Spleen (tissue), 13 donors: ENCODE measurements at places on chromosomes 13 and 19.

DNA sequence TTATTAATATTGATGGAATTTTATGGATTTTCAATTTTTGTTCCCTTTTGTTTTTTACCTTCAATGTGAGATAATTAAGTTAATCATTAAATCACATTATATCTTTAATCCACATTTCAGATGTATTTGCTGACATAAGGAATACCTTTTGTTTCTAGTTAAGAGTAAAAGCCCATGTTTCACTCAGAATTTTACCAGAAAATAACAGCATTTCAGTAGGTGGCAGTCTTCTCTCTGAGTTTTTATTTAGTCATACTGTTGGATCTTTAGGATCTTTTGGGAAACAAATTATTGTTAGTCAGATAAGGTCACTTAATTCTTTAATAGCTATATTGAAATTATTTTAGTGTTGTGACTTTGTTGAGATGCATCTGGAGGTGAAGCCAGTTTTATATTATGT, 67.9 kb downstream of the NDFIP2 start:
- H3K4me1 ChIP-seq: no peaks in the 10 kb centered on the region
- H3K27me3 ChIP-seq: no peaks in the 10 kb centered on the region
- no peak overlapping the region for H3K27ac ChIP-seq

- H3K4me3 ChIP-seq: no peak within 1 kb of the TSS
- H3K27me3 ChIP-seq: peaks cover 47% of the 10 kb centered on the region
- DNase-seq: no peak
- no peaks in the 10 kb centered on the region for H3K4me1 ChIP-seq
- H3K27ac ChIP-seq: no peak within 1 kb of the TSS
- H3K36me3 ChIP-seq: no peaks in the 10 kb centered on the region
These were observed at the start of gene ZFR2 for GRCh38 chr19:3868770-3869456. ZFR2 (minus strand) TSS chr19:3869038; CDS start chr19:3869017, 21 bp downstream.

DNA sequence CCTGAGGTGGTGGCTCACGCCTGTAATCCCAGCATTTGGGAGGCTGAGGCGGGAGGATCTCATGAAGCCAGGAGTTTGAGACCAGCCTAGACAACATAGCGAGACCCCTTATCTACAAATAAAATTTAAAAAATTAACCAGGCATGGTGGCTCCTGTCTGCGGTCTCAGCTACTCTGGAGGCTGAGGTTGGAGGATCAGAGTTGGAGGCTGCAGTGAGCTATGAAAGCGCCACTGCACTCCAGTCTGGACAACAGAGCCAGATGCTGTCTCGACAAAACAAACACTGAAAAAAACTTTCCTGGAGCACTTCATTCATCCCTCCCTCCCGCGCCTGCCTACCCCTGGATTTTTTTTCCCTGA, 665 bp upstream of the ATG4D start:
- H3K36me3 ChIP-seq: no peaks in the 10 kb centered on the region

GRCh38 chr13:40074338-40074737, 418.9 kb downstream of the COG6 start:
- no peaks in the 10 kb centered on the region for H3K36me3 ChIP-seq
- no peak overlapping the region for H3K4me3 ChIP-seq
- no peak for DNase-seq
- peaks cover 4% of the 10 kb centered on the region for H3K4me1 ChIP-seq
- no peaks in the 10 kb centered on the region for H3K27me3 ChIP-seq
- no peak overlapping the region for H3K27ac ChIP-seq
